DMS153 (cell line): ENCODE measurements at places on chromosomes 6 and 20.
A peak's percentile ranks its signal among the peaks of the same experiment; 100 is the strongest.

GRCh38 chr20:13183005-13183404 lies 38.1 kb upstream of the ISM1 start:
- no peak for DNase-seq

DNA sequence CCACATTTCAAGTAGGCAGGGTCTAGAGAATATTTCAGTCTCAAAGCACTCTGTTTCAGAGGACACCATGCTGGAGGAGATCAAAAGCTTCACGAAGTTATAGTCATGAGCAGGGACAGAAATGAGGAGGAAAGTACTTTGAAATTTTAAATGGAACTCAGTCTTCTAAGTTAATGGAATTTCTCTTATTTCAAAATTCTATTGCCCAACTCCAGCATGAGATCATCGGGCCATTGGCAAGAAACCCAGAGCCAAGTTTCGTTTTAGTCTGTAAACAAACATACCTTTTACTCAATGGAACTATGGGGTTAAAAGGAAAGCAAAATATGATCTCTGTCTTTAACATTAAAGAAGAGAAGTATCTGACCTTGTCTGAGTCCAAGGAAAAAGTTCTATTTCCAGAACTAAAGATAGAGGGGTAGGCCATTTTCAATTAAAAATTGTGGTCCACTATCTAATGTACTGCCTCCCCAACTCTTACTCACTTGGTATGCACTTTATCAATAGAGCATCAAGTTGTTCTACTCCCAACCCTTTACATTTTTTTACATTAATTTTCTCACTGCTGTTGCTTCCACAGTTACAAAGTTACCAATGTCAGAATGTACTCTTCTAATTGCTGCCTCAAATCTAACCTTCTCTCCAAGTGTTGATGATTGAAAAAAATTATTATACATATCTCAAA lies 235.3 kb upstream of the NRSN1 start:
- no peak for DNase-seq

- DNase-seq: no peak
Observed at GRCh38 chr6:104884867-104885517, 25.3 kb upstream of the HACE1 start.

DNA sequence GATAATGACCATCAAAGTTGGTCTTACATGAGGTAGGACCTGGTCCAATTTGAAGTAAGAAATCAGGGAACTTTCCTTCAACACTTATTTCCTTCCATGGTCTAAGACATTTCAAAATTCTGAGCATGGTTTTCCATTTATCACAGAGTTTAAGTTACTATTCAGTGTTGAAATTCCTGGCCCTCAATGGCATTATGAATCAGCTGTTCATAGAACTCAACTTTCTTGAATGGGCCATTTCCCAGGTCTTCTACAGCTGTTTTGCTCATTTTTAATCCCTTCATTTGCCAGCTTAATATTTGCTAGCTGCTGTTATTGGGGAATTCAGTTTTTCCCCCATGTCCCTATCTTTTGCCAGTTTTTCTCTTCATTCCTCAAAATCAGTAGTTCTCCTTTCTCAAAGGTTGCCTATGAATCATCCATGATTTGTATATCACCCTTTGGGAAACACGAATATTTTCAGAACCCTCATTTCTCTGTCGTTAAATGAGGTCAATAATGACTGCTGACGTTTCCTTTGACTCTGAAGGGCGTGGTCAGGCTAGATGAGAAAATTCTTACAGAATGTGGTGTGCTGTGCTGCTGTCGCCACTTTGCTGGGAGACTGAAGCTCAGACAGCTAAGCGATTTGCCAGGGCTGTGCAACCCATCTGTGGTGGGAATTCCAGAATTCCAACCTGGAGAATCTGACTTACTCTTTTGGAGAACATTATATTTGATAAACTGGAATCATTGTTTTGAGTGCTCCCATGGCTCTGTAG lies 216.5 kb upstream of the FLRT3 start:
- DNase-seq: no peak

- DNase-seq: no peak
Observed at GRCh38 chr6:34957231-34957783, 68.3 kb downstream of the ANKS1A start.

DNA sequence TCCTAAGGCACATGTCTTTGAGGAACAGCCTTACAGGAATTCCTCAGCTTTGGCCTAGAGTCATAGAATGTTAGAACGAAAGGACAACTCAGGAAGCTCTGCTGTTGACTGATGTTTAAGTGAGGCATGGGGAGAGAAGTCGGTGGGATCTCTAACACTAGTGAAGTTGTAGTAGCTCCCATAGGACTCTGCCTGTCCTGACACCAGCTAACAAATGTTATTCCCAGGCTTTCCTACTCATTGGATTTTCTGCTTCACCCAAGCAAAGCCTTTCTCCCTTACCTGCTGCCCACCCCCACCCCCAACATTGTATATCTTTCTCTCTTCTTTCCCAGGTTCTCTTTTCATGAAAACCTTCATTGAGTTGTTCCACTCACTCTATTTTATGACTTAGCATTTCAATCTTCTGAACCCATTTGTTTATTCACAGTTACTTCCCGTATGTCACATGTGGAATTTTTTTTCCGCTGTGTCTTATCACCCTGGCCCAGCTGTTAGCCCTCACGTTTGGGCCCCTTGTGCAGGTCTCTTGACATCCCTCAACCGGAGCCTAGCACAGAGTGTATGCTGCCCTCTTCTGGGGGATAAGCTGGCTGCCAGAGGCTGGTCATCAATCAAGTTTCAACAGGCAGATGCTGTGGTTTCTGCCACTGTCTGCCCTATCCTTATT lies 39.2 kb upstream of the RNF8 start:
- DNase-seq: no peak

- no peak for DNase-seq
Observed at GRCh38 chr20:38420388-38421085, 14.6 kb downstream of the SNHG17 start.

GRCh38 chr6:26195924-26196845 lies 109.0 kb downstream of the HFE start:
- DNase-seq: no peak

- no peak for DNase-seq
Observed at GRCh38 chr6:156146891-156147290, 630.3 kb upstream of the ARID1B start.

GRCh38 chr6:146211646-146212045 lies 182.8 kb downstream of the GRM1 start:
- DNase-seq: no peak

- no peak for DNase-seq
Observed at GRCh38 chr6:134146268-134147033, 94.0 kb upstream of the SLC2A12 start.

DNA sequence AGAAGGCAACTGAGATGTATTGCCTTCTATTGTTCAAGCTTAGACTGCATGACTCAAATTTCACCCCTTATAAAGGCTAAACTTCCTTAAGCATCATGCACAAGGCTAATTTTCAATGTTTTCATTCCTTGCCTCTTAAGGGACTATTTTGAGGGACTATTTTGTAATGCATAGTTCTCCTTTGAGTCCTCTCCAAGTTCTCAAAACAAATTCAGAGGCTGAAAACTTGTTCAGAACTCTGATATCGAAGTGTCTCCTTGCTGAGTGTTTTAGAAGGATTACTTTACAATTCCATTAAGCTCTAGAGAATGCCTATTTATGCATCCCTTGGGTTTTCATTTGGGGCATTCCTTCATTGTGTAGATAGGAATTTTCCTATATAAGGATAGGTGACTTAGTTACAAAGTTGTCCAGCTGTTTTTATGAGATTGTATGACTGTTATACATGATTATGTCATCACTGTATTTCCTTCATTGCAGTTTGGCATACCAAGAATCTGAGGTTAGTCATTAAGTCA lies 41.7 kb downstream of the COL19A1 start:
- DNase-seq: no peak

- DNase-seq: no peak
Observed at GRCh38 chr20:45097485-45098102, 3.3 kb downstream of the KCNS1 start.

GRCh38 chr20:29743101-29743931 lies 1514.1 kb upstream of the DEFB115 start:
- DNase-seq: no peak

DNA sequence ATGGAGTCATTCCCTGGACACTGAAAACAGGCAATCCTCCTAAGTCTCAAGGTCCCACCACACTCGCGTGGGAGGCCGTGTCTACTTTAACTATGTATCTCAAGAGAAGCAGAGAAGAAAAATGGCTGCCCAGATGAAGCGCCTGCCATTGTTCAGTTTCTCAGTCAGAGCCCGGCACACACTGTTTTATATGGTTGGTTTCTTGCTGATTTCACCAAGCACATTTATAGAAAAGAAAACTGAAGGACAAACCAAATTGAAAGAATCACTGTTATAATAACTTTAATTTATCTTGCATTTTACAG lies 22.9 kb downstream of the EIF2S2 start:
- DNase-seq: no peak

- DNase-seq: peak; percentile 56
Observed at GRCh38 chr20:54132612-54133433, 41.0 kb downstream of the CYP24A1 start.

- no peak for DNase-seq
Observed at GRCh38 chr20:57851796-57852195, 142.0 kb upstream of the PMEPA1 start.

- DNase-seq: no peak
Observed at GRCh38 chr6:75551367-75551952, 50.2 kb upstream of the SENP6 start.

DNA sequence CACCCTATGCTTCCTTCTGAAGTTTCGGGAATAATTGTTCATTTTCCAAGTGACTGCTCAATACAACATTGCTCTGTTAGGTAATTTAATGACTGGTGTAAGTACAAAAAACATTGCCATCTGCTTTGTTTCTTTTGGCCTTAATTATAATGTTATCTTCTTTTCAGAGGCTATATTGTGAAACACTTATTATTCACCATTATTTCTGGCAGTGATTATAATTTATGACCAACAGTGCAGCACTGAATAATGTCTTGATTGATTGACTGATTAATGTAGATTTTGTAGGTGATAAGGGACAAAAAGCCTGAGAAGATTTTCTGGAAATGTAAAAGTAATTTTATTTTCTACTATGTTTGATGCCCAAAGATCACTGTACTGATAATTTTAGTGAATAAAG lies 377.7 kb downstream of the PLCB1 start:
- no peak for DNase-seq

GRCh38 chr6:43172104-43173007 lies 1.3 kb downstream of the SRF start:
- DNase-seq: peak; percentile 16

- DNase-seq: no peak
Observed at GRCh38 chr6:90978046-90978445, 391.2 kb upstream of the MAP3K7 start.

- DNase-seq: no peak
Observed at GRCh38 chr6:31878726-31879125, at the start of gene SLC44A4. SLC44A4 (minus strand) TSS chr6:31878997; CDS start chr6:31878980, 17 bp downstream.

DNA sequence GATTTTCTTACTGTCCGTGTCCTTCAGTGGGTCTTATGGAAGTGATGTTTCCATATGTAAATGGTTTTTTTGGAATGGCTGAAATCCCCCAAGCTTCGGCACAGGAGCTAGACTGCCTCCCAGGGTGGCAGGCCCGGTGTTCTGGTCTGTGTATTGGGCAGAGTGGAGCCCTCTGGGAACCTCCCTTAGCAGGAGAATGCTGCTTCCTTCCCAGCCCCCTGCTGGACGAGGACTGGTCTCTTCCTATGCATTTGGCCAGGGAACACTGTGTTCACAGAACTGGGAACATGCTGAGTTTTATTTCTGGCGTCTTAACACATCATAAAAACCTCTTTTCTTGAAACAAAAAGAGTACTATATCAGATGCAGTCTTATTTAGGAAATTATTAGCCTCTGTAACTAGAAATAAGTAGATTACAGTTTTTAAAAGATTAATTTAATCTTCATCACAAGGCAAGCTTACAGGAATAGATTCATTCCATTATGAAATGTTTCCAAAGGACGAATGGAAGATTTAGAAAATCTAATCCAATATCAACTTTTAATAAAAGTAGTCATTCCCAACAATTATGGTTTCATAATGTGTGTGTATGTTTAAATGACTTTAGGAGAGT lies 56.6 kb downstream of the SYTL3 start:
- DNase-seq: no peak

DNA sequence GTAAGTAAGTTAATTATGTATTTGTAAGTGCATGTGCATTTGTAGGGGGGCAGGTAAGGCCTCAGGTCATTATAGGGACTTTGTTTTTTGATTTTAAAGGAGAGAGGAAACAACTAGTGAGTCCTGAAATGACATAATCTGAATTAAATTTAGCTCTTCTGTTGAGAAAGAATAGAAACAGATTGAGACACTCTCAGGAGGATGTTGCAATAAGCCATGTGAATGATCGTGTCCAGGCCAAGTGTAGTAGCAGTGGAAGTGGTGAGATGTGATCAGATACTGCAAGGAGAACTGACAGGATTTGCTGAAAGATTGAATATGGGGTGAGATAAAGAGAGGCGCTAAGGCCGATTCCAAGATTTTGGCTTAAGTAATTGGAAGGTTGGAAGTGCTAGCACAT lies 2.6 kb upstream of the CENPW start:
- DNase-seq: no peak

- no peak for DNase-seq
Observed at GRCh38 chr20:9514461-9515213, at the start of gene LAMP5. LAMP5 (plus strand) TSS chr20:9514590; CDS start chr20:9514853, 263 bp downstream.

GRCh38 chr6:20630617-20631548 lies 96.6 kb downstream of the CDKAL1 start:
- DNase-seq: peak; percentile 88

- no peak for DNase-seq
Observed at GRCh38 chr6:20680697-20681165, 146.5 kb downstream of the CDKAL1 start.

- DNase-seq: no peak
Observed at GRCh38 chr6:21321531-21321930, 272.0 kb upstream of the SOX4 start.

GRCh38 chr20:54227751-54228150 lies 19.9 kb downstream of the PFDN4 start:
- DNase-seq: no peak

- no peak for DNase-seq
Observed at GRCh38 chr6:73614802-73615201, 39.0 kb downstream of the SLC17A5 start.

DNA sequence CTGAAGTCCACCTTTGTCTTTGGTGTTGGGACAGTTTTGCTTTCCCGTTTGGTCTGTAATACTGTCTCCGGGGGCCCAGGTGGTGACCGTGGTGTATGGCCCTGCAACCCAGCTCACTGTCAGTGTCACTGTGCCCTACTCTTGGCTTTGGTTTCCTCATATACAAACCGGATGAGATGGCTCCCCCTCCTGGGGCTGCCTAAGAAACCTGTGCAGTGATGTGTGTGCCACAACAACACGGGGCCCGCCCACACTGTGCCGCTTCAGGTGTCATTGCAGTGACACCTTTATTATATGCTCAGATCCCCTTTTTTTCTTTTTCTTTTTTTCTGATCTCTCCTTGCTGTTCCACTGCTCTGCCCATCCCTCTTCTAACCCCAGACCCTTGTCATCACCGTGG lies 73.9 kb downstream of the RAMACL start:
- no peak for DNase-seq
